ENCODE measurements at places on chromosomes 6 and 20.

DNA sequence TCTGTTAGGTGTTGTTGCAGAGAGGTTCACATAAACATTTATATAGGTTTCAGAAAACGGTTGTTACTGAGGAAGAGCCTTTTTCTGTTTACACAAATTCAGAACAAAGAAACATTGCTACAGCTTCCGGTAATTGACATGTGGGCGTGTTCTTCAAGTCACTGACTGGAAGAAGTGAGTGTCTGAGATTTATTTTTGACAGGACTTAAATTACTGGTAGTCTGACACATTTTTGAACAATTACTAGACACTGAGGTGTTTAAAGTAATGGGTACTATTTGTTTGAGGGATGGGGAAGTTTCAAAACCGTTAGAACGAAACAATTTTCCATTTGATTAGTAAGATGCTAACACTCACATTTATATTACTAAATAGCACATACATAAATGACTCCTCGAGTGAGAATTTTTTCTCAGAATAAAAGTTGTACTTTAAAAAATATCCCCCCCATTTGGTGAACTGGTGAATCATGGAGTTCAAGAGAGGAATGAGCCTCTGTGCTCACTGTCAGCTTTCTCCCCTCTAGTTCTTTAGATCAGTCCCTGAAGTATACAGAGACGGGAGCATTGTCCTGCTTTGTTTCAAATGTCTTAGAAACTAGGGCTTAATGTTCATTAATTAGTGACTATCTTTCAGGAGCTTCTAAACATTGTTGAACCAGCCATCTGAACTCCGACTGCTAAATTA, 98.7 kb downstream of the TSHZ2 start:
- no peak for DNase-seq

DNA sequence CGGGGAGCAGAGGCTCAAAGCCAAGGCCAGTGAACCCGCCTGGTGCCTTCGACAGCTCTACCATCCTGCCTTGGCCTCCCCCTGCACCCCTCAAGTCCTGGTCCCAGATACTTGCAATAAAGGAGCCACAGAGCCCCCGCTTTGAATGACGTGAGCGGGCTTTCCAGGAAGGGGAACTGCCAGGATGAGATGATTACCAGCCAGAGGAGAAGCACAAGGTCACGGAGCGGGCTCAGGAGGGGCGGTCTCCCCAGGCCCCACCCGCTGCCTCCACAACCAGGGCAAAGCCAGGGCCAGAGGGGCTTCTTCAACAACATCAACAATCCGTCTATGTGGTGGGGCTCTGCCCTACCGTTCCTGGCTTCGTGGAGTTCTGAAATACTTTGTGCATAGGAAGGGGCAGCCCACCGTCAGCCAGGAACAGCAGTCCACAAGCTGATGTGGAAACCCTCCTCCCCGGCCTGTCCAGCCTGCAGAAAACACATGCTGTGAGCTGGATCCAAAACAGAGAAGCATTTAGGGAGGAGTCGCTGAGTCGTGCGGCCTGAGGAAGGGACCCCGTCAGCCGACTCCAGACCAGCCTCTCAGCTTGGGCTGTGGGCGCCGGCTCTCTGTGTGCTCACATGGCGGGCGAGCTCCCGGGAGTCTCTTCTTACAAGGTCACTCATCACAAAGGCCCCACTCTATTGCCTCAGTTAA, 392.5 kb downstream of the CDH4 start:
- no peak for DNase-seq

DNA sequence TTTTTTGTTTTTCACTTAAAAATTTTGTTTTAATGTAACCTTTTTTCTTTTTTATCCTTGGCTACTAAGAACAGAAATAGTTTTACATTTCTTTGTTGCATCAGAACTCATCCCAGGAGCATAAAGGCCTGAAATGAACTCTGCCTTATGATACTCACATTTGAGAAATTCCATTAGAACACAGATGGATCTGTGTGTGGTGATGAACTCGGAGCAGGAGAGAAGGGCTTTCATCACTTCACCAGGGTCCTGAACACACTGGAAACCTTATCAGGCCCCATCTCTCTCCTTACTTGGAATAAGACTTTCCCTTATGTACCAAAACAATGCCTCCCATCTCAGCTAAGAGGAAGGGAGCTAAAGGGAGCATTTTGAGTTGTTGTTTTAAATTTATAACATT, 139.4 kb downstream of the PHF3 start:
- no peak for DNase-seq

GRCh38 chr20:36818861-36819260, 45.3 kb upstream of the DSN1 start:
- DNase-seq, result no peak

GRCh38 chr6:129954749-129955431, 63.5 kb upstream of the L3MBTL3 start:
- no peak for DNase-seq

- no peak for DNase-seq
These were observed 302.7 kb upstream of the ZFP64 start for GRCh38 chr20:52494244-52494643.

All from SHP77 treated with DMSO at 0.1 percent for 48 hours (cell line).